ENCODE measurements at places on chromosomes 2 and 18.

DNA sequence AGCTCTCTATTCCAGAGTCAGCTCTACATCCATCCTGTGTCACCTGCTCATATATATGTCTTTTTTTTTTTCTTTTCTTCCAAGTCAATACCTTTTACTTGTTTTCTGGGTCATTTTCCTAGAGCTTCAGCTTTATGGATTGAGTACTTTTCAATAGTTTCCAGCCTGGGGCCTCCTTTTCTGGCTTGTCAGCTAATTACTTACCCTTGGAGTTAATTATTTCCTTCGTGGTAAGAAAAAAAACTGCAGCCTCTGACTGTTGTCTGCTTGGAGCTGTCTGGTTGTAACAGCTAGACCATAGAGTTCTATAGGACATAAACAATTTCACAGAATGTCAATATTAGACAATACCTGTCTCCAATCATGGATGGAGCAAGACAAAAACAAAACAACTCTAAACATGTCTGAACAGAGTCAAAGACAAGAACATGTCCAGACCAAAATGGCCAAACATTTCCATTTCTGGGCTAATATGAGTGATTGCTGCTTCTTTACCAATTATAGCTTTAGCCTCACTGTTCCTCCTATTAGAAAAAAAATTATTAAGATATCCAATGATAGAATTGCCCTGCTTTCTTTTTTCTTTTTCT, 643.1 kb downstream of the SLC4A3 start:
- DNase-seq: no peak

GRCh38 chr2:23772056-23772455, 154.9 kb downstream of the ATAD2B start:
- DNase-seq: no peak

DNA sequence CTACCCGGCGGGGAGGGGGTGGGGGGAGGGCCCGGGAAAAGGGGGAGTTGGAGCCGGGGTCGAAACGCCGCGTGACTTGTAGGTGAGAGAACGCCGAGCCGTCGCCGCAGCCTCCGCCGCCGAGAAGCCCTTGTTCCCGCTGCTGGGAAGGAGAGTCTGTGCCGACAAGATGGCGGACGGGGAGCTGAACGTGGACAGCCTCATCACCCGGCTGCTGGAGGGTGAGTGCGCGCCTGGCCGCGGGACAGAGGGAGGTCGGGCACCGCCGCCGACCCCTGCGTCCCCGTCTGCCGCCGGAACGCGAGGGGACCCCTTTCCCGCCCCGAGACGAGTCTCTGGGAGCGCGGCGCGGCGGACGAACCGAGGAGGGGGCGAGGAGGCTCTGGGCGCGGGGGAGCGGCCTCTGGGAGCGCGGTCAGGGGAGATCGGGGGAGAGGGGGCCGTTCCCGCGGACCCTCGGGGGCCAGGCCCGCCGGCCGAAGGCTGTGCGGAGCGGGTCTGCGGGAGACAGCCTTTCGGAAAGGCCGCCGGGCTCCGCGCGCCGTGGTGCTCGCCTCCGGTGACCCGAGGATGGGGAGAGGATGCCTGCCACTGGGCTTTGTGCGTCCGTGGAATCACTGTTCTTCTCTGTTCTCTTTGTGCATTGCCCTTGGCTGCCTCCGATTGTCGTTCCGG, 463 bp downstream of the PPP1CB start:
- no peak for DNase-seq

GRCh38 chr18:57004366-57005121, 142.3 kb upstream of the BOD1L2 start:
- DNase-seq: no peak

GRCh38 chr2:33107690-33108482, 161.1 kb downstream of the LTBP1 start:
- DNase-seq: no peak

DNA sequence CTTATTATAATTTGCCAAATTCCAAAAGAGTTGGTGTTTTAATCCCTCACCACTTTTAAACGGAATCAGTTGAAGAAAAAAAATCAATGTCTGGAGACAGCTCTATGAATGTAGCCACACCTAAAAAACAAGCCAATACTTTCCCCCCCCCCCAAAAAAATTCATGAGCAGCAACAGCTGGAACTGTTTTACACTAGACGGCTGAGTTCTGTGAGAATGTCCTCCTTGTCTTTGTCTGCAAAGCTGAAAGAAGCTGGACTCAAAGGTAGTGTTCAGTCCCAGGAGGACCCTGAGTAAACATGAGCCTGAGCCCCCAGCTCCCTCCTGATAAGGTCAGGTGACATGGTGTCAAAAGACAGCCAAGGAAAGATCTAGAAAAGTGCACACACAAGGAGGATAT, 68.2 kb downstream of the ZNF521 start:
- DNase-seq: no peak

- DNase-seq: no peak
Observed at GRCh38 chr2:235416858-235417499, 76.9 kb upstream of the AGAP1 start.
